Right ventricle myocardium inferior (tissue), 1 donor: ENCODE measurements at places on chromosomes 11 and 22. TPM values are rescaled to one million over a fixed set of nuclear protein-coding genes. Genes with fewer than 3 reads are reported as not detected.

- no peak for DNase-seq
Observed at GRCh38 chr11:111574373-111575225, 27.6 kb upstream of the SIK2 start.

DNA sequence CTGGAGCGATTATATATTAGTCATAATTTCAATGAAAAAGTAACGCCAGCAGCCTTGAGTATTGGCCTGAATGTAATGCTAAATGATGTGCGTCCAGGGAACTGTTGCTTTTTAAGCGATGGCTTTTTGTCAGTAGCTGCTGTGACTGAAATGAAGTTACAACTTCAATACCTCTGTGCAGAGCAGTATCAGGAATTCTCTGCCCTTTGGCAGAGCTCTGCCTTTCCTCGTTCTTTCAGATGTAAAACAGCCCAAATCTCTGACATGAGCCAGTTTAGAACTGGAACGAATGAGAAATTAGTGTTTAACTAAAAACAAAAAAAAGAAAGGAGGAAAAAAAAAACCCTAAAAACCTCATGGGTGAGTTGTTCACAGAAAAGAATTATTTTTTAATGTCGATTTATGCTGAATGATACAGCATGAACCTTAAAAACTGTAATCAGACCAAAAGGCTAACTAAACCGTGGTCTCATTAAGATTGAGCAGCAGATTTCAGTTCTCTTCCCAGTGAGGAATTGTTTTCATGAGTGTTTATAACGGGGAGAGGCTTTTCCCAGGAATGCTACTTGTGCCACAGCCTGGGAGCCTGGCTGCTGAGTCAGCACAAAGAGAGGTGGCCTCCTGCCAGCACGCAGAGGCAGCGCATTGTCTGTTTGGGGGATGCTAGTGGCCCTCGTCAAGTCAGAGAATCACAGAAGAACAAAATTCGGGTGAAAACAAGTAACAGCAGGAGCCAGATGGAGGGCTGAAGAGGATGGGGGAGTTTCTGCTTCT is 146.2 kb upstream of the RASSF10 start:
- DNase-seq = no peak

DNA sequence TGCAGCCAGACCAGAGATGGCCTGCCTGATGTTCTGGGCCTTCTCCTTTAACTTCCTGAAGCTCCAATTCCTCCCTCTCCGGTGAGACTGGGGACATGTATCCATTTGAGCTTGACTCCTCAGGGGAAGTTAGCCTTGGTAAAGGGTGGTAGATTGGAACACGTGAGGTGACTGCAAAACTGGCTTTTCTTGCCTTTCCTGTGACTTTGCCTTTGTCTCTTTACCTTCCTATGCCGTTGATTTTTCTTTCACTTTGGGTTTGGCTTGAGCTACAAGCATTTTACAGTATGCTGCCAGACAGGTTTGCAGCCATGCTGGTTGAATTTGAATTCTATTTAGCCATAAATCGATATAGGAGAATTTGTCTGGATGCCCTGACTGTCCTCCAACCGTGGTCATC is 16.8 kb upstream of the GLYATL1 start:
- DNase-seq = no peak

DNA sequence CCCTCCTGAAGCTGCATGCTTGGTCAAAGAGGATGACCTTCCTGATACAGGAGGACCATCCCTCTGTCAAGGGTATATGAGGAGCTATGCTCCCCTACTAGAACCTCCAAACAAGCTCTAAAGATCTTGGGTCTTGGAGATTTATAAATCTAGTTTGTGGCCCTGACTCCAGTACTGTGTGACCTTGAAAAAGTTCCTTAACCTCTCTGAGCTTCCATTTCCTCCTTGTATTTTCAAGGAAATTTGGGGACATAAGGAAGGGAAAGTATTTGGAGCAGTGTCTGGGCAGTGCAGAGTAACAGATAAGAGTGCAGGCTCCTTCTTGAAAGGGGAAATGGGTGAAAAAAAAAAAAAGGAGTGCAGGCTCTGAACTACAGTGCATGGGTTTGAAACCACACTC is 45.9 kb downstream of the CHRDL2 start:
- DNase-seq = no peak

GRCh38 chr22:39535357-39535725 is 2.8 kb upstream of the RPS19BP1 start:
- peak; percentile 61 for DNase-seq

DNA sequence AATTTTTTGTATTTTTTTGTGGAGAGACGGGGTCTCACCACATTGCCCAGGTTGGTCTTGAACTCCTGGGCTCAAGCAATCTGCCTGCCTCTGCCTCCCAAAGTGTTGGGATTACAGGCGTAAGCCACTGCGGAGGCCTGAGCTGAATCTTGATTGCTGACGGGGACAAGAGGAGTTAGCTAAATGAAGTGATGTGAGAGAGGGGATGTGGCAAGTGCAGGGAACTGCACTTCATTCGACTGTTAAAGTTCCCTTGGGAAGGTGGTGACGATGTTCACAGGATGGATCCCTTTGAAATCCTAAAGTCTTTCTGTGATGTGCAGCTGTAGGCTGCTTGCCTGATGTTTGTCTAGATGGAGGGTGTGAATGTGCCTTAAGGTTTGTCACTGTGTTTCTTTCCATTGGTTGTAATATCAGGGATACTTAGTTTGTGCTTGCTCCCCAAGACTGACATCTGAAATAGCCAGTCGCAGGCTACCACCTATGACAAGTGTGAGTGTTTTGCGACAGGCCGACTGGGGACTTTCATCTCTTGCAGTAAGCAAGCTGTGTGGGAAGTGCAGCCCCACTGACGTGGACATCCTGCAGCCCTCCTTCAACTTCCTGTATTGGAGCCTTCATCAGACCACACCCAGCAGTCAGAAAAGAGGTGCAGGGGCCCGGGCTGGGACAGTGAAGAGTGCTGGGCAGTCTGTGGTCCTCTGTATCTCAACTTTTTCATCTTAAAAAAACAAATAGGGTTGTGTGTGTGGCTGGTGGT is 19.6 kb upstream of the CCDC134 start:
- DNase-seq = peak; percentile 87

DNA sequence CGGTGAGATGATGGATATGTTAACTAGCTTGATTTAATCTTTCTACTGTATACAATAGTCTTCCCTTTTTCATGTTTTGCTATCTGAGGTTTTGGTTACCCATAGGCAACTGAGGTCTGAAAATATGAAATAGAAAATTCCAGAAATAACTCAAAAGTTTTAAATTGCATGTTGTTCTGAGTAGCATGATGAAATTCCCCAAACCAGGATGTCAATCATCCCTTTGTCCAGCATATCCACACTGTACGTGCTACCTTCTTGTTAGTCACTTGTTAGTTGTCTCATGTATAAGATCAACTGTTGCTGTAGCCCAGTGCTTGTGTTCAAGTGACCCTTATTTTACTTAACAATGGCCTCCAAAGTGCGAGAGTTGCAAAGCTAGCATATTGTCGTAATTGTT is 21.2 kb upstream of the OR10W1 start:
- DNase-seq = no peak

DNA sequence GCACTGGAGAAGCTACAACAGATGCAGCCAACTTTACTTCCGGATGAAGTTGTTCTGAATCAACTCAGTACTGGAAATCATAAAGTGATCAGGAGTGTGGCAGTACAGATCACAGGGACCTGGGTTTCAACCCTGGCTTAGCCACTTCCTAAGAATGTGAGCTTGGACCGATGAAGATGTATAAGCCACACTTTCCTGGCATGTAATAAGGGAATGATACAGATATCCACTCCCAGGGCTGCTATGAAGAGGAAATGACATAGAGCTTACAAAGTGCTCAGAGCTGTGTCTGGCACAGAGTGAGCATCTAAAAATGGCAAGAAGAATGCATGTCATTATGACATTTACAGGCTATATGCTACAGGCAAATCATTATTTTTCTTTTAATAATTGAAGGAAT is 378.7 kb downstream of the NTM start:
- no peak for DNase-seq

DNA sequence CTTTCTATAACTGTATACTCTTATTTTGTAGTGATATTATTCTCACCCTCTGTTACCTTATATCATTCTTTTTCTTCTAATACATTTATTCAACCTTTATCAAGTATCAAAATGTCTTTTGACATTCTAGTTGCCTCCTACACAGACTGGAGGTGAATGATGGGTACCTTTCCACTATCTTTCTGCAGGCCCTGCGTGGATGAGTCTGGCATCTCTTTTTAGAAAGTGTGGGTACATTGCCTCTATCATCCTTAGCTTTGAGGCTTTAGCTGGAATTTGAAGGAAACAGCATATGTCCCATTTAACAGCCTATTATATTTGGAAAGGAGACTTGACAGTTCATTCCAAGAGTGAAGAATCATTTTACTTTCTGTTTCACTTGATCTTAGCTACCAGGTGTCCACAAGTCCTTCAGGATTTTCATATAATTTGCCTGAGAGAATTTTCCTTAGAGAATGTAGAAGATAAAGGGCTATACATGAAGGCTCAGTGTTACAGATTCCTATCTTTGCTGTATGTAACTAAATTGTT is 192.0 kb downstream of the CWF19L2 start:
- DNase-seq = no peak

DNA sequence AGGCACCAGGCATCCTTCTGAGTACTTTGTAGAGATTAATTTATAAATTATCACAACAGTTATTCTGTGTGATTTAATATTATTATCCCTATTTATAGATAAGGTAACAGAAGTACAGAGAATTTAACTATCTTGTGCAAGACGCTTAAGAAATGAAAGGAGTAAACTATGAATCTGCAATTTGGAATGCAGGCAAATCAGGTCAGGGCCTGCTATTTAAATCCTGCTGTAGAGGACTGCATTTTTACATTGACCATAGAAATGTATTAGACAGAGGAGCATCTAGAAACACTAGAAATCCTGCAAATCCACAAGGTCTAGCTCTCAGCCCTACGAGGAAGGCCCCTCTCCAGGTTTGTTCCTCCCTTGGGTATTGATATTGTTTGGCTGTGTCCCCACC is 336.2 kb downstream of the ETS1 start:
- DNase-seq = no peak

GRCh38 chr11:2762031-2762380 is 62.2 kb upstream of the KCNQ1OT1 start:
- DNase-seq = no peak

- DNase-seq = no peak
Observed at GRCh38 chr11:67416416-67417335, 1.2 kb downstream of the CARNS1 start.

DNA sequence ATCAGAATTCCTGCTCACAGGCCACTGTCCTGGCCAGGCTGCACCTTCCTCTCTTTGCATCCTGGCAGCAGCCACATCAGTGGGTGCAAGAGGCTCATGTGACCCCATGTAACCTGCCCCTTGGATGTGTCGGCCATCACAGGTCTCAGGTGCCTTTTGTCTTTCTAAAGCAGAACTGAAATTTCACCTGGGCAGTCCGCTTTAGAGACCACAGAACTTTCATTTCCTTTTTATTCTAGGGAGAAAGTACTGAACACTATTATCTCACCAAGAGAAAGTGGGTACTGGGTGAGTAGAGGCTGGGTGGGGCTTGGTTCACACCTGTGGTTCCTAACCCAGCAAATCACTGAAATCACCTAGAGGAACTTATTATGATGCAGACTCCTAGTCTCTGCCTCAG is 51.7 kb upstream of the NUP160 start:
- no peak for DNase-seq

GRCh38 chr22:35812600-35812999 is 94.9 kb downstream of the APOL5 start:
- DNase-seq = no peak

GRCh38 chr11:2169626-2170570 is 1.7 kb downstream of the TH start:
- no peak for DNase-seq

DNA sequence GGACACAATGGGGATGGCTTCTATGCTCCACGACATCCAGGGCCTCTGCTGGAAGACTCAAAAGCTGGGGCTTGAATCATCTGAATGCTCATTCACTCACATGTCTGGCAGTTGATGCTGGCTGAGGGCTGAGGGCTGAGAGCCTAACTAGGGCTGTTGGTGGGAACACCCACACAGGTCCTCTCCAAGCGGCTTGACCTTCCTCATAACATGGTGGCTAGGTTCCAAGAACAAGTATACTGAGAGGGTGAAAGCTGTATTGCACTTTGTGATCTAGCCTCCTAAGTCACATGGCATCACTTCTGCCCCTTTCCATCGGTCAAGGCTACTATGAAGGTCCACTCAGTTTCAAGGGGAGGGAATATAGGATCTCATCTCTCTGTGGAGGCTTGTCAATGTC is 7.5 kb downstream of the TMEM151A start:
- DNase-seq = peak; percentile 21

DNA sequence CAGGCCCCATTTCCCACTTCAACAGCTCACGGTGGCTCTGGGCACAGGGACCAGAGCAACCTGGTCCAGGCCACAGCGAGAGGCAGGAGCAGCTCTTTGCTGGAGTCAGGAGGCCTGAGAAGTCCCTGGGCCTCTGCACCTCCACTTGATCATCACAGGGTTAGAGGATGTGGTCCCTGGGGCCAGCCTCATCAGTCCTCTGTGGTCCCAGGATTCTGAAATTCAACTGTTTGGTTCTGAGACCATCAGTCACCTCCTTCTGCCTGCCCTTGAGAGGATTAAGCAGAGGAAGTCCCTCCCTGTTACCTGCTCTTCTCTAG is 24.9 kb upstream of the CBX7 start:
- no peak for DNase-seq

- no peak for DNase-seq
Observed at GRCh38 chr11:47327025-47327424, 25.5 kb downstream of the MYBPC3 start.

DNA sequence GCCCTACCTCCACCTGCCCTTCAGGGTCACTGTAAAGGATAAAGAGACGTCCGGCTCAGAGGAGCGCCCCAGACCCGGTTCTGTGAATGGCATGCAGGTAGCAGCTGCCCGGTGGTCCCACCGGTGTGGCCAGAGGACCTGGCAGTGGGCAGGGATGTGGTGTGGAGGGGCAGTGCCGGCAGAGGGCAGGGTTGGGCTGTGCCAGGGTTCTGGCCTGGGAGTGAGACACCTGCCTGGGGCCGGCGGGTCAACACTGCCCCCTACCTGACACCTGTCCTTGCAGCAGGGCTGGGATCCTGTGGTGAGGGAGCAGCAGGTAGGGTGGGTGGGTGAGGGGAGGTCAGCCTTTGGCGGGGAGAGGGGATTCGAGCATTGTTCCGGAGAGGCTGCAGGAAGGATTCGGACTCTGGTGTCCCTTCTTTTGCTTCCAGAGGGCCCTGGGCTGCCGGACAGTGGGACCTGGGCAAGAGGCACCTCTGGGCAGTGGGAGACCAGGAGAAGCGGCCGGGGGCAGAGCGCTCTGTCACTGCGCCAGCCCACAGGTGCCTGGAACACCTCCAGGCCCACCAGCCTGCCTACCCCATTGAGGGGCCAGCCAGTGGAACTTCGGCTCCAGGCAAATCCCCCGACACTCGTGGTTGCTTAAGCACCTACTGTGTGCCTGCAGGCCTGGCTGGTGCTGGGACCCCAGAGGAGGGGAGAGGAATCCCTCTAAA is 1.6 kb upstream of the PHLDA2 start:
- peak; percentile 84 for DNase-seq

- DNase-seq = no peak
Observed at GRCh38 chr11:111359223-111360149, 19.6 kb downstream of the POU2AF1 start.

- peak; percentile 60 for DNase-seq
Observed at GRCh38 chr11:66707486-66707885, 21.5 kb downstream of the SPTBN2 start.

Gene DLG2
- total RNA-seq = 5.7 TPM

Gene PRRG4
- 0.57 TPM for total RNA-seq

Gene OR2AG1
- not detected for total RNA-seq

Gene TRIM51G
- total RNA-seq = not detected

Gene RHBDD3
- 11.6 TPM for total RNA-seq

Gene PLCB3
- total RNA-seq = 10.9 TPM
